Stimulated activated CD4-positive, alpha-beta T cell treated with anti-CD3 and anti-CD28 coated beads, Interleukin-1b, Interleukin-23, amount 100 ng/mL, for 48 hours (primary cell): ENCODE measurements at places on chromosomes 4 and X.
A peak's percentile ranks its signal among the peaks of the same experiment; 100 is the strongest.

DNA sequence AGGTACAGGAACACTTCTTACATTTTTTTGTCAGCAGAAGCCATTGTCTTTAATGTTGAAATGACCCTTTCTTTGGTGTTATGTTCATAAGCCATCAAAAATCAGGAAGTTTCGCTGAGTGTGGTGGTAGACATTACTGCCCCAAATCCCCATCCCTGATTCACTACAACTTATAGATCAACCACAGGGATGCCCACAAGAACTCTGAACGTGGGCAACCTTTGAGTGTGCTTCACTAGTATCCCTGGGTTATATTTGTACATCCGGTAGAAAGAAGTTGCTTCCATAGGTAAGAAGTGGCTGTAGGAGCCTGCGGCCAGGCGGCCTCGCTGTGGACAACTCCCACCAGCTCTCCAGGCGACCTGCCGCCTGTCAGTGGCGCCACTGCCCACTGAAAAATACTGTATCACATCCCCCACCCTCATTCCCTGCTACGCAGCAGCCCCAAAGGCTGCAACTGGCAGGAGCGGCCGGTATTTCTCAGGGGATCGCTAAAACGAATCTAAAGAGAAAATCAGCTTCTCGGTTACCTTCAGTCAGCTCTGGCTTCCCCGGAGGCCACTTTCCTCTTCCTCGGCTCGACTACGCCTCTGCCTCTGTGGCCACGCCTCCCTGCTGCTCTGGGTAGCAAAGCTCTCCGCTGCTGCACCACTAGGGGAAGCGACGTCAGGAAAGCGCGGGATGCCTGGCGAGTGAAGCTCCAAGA lies 13.9 kb upstream of the ETDC start:
- DNase-seq = peak; percentile 58

DNA sequence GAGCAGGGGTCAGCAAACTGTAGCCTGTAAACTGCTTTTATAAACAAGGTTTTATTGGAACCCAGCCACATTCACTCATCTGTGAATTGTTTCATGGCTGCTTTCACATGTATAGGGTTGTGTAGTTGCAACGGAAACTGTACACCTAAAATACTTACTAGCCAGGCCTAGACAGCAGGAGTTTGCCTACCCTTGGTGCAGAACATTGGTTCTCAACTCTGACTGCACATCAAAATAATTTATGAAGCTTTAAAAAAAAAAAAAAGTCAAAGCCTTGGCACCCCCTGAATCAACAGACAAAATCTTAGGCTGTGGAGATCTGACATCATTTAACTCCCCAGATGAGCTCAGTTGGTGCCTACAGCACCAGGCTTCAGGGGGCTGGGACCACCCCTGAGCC lies 27.8 kb downstream of the ADGRA3 start:
- no peak for DNase-seq

GRCh38 chr4:98653890-98654867 lies 4.2 kb downstream of the TSPAN5 start:
- no peak for DNase-seq

GRCh38 chr4:176622251-176622948 lies 170.3 kb downstream of the VEGFC start:
- DNase-seq = no peak

DNA sequence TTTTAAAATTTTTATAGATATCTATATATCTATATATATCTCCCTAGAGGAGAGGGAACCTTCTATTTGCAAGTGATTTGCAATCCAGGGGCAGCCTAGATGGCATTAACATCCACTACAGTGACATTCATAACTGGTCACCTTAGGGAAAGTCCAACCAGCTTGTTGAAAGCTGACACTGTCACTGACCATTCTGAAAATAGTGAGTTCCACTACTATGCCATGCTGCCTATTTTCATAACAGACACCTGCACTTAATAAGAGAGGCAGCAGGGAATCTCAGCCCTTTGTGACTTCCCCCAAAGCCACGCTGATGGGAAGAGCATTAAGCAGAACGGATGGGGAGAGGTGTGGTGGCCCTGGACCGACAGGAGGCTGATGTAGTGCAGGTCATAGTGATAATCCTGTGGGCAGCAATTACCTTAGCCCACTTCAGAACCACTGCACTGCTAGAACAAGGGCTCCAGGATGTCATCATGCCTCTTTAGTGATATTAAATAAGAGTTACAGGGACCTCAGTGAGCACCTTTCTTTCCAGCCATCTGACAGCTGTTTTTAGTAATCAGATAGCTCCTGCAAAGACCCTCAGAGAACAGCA lies 51.3 kb downstream of the GPRIN3 start:
- DNase-seq = no peak

- DNase-seq = no peak
These were observed 47.0 kb upstream of the NKAP start for GRCh38 chrX:119990556-119991004.

DNA sequence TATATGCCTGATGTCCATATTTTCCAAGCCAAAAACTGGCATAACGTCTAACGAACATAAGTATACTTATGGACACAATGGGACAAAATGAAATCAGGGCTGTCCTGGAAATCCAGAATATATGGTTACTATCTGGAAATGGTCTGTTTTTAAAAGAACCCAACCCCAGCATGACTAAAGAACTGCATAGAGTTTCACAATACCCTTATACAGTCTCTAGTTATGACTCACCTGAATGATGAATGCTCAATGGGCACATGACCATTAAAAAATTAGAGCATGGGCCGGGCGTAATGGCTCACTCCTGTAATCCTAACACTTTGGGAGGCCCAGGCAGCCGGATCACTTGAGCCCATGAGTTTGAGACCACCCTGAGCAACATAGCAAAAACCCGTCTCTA lies 31.8 kb downstream of the AMMECR1 start:
- DNase-seq = no peak

- peak; percentile 38 for DNase-seq
These were observed 418 bp downstream of the TAB3 start for GRCh38 chrX:30888526-30889146.
